ENCODE measurements at places on chromosomes 2 and 18.

GRCh38 chr2:191264647-191265081 lies 19.5 kb downstream of the MYO1B start:
- H3K27ac ChIP-seq: peak overlapping the region; percentile 38
- H3K27me3 ChIP-seq: no peaks in the 10 kb centered on the region
- peaks cover 41% of the 10 kb centered on the region for H3K4me1 ChIP-seq
- peak overlapping the region; percentile 31 for H3K4me3 ChIP-seq
- no peak for DNase-seq

DNA sequence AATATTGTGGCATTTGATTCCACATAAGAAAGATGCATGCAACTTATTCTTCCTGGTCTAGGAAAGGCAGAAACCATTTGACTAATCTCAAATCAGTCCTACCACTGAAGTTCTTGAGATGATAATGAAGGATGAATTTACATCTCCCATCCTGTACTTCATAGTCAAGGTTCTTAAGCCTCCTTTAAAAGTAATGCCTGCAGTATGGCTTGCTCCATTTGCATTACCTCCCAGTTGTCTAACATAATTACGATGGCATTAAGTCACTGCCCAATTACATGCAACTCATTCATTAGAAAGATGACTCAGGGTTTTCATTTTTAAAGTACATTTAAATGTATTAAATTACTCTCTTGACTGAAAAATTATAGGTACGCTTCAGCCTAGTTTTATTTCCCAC lies 32.2 kb downstream of the THADA start:
- no peaks in the 10 kb centered on the region for H3K27me3 ChIP-seq
- H3K4me1 ChIP-seq: no peaks in the 10 kb centered on the region
- H3K27ac ChIP-seq: no peak overlapping the region
- H3K36me3 ChIP-seq: no peaks in the 10 kb centered on the region
- no peak for DNase-seq

GRCh38 chr2:113245276-113245711 lies 33.4 kb downstream of the PAX8 start:
- no peaks in the 10 kb centered on the region for H3K27me3 ChIP-seq
- H3K4me1 ChIP-seq: peaks cover 3% of the 10 kb centered on the region
- no peaks in the 10 kb centered on the region for H3K36me3 ChIP-seq
- H3K4me3 ChIP-seq: no peak overlapping the region
- H3K27ac ChIP-seq: no peak overlapping the region

GRCh38 chr18:76459312-76459686 lies 35.7 kb downstream of the ZNF516 start:
- peaks cover 8% of the 10 kb centered on the region for H3K4me1 ChIP-seq
- no peak overlapping the region for H3K4me3 ChIP-seq
- no peaks in the 10 kb centered on the region for H3K36me3 ChIP-seq
- H3K27me3 ChIP-seq: no peaks in the 10 kb centered on the region
- peak overlapping the region; percentile 78 for H3K27ac ChIP-seq

DNA sequence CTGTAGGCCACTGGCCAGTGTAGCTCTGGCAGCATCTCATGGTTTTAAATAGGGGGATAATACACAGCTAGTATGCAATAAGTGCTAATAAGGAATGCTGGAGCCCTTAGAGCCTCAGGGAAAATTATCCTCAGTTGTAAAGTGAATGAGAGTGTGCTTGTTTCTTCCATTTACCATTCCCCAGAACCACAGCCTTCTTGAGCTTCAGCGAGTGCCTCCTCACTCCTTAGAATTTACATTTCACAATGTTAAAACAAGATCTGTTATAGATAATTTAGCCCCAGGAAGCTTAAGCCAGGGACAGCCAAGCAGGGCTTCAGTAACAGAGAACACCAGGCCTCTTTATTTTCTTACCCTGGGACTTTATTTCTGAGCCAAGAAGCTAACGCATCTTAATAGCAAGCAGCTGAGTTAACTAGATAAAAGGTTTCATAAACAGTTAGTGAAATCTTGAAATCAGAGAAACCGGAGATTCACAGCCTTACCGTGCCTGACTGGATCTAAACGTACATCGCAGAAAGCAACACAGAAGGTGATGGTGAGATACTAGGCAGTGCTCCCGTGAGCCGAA lies 535.2 kb downstream of the TDRD15 start:
- no peaks in the 10 kb centered on the region for H3K36me3 ChIP-seq
- H3K27me3 ChIP-seq: no peaks in the 10 kb centered on the region
- no peaks in the 10 kb centered on the region for H3K4me1 ChIP-seq
- no peak overlapping the region for H3K27ac ChIP-seq
- H3K4me3 ChIP-seq: no peak overlapping the region

GRCh38 chr2:74029714-74030397 lies 45.1 kb downstream of the TET3 start:
- no peak overlapping the region for H3K4me3 ChIP-seq
- no peaks in the 10 kb centered on the region for H3K27me3 ChIP-seq
- H3K36me3 ChIP-seq: no peaks in the 10 kb centered on the region
- no peak for DNase-seq

- DNase-seq: no peak
- H3K36me3 ChIP-seq: no peaks in the 10 kb centered on the region
- no peaks in the 10 kb centered on the region for H3K4me1 ChIP-seq
Observed at GRCh38 chr2:112195950-112196349, 57.8 kb downstream of the FBLN7 start.

- no peak for DNase-seq
- H3K4me1 ChIP-seq: peaks cover 12% of the 10 kb centered on the region
- H3K36me3 ChIP-seq: no peaks in the 10 kb centered on the region
- H3K27me3 ChIP-seq: no peaks in the 10 kb centered on the region
Observed at GRCh38 chr2:64277101-64277849, 133.1 kb upstream of the PELI1 start.

GRCh38 chr2:149312039-149312438 lies 18.3 kb upstream of the LYPD6 start:
- no peaks in the 10 kb centered on the region for H3K27me3 ChIP-seq
- no peak overlapping the region for H3K4me3 ChIP-seq
- no peaks in the 10 kb centered on the region for H3K36me3 ChIP-seq
- no peak overlapping the region for H3K27ac ChIP-seq
